Lung microvascular endothelial cell (primary cell): ENCODE measurements at places on chromosomes 12 and 14. TPM values are rescaled to one million over a fixed set of nuclear protein-coding genes. Genes with fewer than 3 reads are reported as not detected.

The IL22 gene
- not detected in 2 replicates for total RNA-seq

The OSGEP gene
- total RNA-seq: 47.3 and 48.0 TPM in 2 replicates

The STYK1 gene
- total RNA-seq: 4.2 and 8.1 TPM in 2 replicates

The DUSP16 gene
- 5.2 and 5.8 TPM in 2 replicates for total RNA-seq

The RTL1 gene
- not detected in 2 replicates for total RNA-seq

The C12orf50 gene
- total RNA-seq: not detected in 2 replicates

The GLT8D2 gene
- 3.5 and 6.0 TPM in 2 replicates for total RNA-seq

DNA sequence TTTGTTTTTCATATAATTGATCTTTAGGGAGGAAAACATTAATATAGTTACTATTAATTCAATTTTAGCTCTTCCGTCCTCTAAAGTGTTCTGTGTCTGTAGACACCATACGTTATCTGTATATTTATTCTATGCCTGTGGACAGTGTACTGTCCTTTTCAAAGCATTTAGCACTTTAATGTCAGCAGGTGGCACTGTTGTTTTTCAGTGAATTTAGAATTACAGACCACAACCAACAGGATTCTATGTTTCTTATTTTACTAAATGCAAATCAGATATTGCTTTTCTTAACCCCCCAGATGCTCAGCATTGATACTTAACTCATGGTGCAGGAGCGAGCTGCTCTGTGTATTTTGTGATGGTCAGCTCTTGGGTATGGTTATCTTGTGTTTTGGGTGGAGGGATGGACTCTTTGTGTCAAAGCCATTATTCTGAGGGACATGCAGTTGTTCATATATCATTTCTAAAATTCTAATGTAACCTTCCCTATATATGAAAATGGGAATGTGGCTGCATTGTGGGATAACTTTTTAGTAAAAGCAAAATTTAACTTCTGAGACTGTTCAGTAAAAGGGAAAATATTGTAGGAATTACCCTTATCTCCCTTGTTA is 65.2 kb downstream of the PAPOLA start:
- peak; percentile 44 for DNase-seq

DNA sequence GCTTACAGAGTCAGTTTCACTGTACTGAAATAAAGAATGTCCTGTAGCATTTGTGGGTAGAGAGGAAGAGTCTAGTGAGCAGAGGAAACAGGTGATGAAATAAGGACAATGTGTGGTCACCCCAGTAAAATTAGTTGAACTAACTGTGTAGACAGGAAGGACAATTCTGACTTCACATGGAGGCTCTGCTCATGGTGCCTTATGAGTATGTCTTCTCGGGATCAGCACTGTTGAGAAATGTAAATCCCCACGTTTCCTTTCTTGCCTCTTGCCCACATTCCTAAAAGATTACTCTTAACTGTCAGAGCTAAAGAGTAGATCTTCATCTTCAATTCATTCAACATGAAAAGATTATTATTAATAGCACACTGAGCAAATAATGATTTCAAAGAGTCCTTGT is 113.2 kb upstream of the FLRT2 start:
- peak; percentile 82 for DNase-seq

- DNase-seq: peak; percentile 48
Measured at GRCh38 chr12:39145175-39145999, 240.0 kb upstream of the CPNE8 start.

DNA sequence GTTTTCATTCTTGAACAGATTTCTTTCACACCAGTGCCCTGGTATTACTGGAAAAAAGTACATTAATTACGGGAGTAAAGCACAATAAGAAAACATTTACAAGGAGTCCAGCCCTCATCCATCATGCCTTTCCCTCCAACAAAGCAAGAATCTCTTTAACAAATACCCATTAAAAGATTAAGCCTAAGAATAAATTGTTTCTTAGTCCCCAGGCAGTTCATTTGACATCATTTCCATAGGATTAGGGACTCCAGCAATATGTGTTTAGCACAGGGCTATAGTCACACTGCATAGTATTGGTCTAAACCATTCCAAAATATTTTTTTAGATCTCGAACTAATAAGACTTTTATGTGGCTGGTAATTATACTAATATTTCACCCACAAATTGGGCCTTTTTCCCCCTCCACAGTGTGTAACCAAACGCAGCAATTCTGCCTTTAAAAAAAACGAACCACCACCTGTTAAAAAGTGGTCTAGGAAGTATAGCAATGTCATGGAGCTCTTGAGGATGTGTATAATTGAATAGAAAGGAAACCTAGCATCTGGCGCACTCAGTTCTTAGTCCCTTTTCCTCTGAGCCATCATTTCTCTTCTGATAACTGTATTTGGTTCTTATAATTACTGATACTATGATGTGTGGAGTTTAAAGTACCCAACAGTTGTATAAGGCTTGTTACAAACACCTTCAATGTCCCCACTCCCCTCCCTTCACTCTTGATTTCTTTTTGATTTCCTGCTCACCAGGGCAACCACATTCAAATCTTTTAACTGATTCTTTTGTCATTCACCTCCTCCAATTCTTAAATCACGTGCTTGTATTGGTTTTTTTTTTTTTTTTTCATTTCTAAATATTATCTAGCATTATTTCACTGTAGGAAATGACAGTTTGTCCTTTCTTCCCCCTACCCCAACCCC is 138.7 kb downstream of the ETV6 start:
- DNase-seq: no peak

DNA sequence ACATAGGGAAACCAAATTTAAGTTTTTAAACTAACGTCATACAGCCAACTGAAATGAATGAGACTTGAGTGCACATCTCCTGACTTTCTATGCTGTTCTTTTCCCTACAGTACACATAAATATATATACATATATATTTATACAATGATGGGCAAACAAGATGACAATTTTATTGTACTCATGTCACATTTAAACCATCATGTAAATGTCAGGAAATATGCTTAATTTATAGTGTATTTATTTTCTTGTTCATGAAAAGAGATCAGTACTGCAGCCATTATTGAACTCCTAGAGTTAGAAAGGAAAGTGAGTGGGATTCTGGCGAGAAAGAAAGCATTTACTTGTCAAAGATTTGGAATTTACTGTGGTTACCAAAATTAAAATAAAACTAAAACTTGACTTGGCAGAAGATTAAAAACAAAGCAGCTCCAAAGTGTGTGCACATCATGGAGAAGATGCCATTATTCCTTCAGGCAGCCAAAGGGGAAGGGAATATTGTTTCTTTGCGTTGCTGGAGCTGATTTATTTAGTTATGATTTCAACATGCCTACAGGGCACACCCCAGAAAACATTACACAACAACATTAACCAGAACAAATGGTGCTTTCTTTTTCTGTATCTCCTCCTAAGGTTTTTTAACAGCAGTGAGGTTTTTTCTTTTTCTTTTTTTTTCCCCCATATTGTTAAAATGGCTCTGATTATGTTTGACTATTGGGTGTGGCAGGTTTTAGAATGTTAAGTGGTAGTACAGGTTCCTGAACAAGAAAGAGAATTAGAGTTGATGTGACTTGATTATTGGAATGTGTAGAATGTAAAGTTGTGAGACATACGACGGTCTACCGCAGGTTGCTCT is 144.6 kb downstream of the RAD51B start:
- no peak for DNase-seq

DNA sequence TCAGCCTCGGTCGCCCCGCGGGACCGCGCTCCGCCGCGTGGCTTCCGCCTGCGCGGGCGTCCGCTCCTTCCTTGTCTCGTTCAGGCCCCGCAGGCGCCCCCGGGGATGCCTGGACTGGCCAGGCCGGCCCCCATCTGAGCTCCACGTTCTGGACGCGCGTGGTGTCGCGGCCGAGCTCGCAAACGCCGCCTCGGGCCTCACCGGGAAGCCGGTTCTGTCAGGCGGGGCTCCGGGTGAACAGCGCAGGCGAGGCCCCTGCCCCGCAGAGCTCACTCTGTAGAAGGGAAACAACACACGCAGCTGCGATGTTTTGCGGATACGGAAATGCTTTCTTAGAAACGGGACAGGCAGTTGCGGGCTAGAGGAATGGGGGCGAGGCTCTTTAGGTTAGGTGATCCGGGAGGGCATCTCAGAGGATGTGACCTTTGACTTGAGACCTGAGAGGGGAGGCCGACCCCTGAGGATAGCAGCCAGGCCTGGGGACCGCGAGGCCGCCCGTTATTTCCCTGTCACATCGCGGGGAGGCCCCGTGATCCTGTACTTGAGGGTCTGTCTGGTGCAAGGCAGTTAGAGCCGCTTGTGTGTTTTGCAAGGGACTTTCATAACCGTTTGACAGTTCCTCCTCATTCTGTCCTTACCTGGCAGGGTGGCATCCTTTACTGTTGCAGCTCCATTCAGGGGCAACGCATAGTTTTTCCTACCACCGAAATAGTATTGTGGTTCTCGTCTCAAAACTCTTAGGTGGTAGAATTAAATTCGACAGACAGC is 584 bp downstream of the VRK1 start:
- peak; percentile 35 for DNase-seq

GRCh38 chr12:109291117-109291516 is 18.0 kb downstream of the FOXN4 start:
- no peak for DNase-seq

DNA sequence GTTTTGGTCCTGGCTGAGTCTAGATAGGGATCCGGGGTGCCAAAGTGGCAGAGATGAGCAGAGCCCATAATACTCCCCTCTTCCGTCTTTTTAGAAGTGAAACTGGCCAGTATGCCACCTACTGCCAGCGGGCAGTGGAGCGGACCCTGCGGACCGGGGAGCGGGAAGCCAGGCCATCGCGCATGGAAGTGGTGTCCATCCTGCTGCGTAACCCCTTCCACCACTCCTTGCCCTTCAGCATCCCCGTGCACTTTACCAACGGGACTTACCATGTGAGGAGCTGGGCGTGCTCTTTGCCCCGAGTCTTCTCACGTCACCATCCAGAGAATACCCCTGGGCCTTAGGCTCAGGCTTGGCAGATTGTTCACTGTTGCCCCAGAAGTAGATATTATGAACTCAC is 21.0 kb downstream of the PIGH start:
- DNase-seq: no peak

GRCh38 chr14:81837304-81837703 is 303.7 kb upstream of the SEL1L start:
- no peak for DNase-seq

GRCh38 chr12:79482921-79483320 is 207.8 kb downstream of the PAWR start:
- DNase-seq: no peak

DNA sequence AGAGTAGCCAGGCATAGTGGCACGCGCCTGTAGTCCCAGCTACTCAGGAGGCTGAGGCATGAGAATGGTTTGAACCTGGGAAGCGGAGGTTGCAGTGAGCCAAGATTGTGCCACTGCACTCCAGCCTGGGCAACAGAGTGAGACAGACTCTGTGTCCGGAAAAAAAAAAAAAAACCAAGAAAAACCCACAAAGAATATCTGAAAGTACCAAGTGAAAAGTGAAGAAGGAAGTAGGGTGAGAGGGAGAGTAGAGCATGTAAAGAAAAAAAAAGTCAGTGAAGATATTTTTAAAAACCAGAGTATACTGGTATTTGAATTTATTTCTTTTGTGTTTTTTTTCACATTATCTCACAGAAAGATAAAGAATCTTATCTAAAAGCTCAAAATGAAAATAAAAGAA is 43.3 kb upstream of the ISM2 start:
- no peak for DNase-seq

GRCh38 chr12:15558915-15559528 is 230.2 kb downstream of the EPS8 start:
- DNase-seq: no peak

DNA sequence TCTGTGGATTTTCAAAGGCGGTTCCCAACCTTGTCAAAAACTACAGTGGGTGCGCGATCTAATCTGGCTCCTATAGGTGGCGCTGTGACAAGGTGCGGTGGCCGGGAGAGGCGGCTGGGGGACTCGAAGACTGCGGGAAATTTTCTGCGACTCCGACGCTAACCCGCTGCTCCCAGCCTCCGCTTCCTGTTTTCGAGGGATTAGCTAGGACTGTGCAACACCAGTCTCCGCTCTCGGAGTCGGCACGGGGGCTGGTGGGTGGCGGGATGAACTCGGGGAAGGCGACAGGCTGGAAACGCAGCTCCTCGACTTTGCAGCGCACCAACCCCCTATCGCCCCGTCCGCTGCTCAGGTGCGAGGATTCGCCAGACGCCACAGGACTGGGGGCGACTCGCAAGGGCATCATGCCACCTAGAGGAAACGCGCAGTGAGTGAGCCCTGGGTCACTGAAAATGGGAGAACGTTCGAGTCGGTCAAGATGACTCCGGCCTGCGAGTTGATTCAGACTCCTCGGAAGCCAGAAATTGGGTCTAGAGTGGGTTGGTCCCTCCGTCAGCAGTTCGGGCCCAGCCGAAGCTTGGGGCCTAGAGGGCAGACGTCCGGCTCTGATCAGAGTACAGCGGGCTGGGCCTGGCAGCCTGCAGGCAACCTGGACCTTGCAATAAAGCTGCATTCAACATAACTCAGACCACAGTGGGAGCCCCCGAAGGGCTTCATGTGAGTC is 5.5 kb upstream of the PAX9 start:
- DNase-seq: no peak

- peak; percentile 45 for DNase-seq
Measured at GRCh38 chr12:57475271-57476161, 4.2 kb downstream of the ARHGAP9 start.

DNA sequence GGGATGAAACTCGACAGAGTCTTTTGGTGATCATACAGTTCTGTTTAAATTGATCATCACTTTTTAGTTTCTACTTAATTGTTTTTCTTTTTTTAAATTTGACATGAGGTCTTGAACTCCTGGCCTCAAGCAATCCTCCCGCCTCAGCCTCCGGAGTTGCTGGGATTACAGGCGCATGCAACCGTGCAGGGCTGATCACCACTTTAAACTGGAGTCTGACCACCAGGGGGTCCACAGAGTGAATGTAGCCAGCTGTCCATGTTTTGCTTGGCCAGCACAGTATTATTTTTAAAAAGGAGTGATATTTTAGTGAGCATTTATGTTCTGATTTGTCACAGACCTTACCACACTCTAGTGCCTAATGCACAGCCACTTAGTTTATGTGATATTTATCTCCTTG is 10.7 kb downstream of the DAAM1 start:
- no peak for DNase-seq

GRCh38 chr12:100682178-100682577 is 108.7 kb downstream of the GAS2L3 start:
- DNase-seq: no peak

DNA sequence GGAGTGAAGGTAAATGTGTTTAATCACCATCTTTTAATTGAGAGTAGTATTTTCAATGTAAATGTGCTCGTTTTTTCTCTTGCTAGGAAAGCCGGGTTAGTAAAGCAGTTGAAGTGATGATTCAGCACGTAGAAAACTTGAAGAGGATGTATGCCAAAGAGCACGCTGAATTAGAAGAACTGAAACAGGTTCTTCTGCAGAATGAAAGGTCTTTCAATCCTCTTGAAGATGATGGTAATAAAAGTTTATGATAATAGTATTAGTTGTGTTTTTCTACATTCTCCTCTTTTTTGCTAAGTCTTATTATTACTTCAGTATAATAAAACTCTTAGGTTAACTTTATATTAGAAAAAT is 93.9 kb downstream of the DNAI7 start:
- no peak for DNase-seq

GRCh38 chr14:39451811-39452210 is 19.6 kb upstream of the FBXO33 start:
- DNase-seq: no peak

GRCh38 chr12:131774576-131775391 is 53.4 kb upstream of the MMP17 start:
- no peak for DNase-seq
